ENCODE measurements at places on chromosomes 3 and 15.

DNA sequence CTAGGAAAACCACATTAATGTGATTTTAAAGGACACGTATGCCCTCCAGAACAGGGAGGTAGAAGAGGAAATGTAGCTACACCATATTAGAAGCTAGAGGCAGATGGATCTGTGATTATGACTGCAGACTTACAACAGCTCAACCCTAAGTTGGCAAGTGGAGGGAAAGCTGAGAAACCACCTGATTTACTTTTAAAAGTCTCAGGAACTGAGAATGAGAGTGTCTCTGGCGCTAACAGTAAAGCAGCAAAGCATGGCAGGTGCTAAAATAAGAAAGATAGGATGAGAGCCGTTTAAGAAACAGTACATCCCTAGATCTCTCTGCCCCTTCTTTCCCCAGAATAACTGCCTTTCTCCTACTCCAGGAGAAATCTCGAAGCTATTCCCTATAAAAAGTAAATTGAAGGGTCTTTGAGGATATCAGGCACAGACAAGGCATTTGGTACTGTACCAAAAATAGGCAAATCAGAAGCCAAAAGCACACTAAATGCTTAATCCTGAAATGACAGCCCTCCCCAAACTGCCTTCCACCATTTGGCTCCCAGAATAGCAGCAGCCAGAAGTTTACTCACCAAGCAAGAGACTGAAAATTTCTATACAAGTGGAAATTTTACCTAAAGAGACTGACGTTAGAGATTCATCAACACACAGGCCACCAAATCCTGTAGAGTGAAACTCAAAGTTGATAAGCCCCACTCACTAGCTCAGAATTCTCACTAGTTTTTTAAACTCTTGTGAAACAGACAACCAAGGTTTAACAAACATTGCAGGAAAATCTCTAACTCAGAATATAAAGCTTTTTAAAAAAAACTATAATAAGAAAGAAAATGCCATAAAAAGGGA is 34.3 kb upstream of the PARP14 start:
- DNase-seq, result no peak

- no peak for DNase-seq
These were observed 28.6 kb downstream of the EHD4 start for GRCh38 chr15:41943543-41944312.

- DNase-seq, result no peak
These were observed 57.6 kb upstream of the APEH start for GRCh38 chr3:49616491-49616941.

DNA sequence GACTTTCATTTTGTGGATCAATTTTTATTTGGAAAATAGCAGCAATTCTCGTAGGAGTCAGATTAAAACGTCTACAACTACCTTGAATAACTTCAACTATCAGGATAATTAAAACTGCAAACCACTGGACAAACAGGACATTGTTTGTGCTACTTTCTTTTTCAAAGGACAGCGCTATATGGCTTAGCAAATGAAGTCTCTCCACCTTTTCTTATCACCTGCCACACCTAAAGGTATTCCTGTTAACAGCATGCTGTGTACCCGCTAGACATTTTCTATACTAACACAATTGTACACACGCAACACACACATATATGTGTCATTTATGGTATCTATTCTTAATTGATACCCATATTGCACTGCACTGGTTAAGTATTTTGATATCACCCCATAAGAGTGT is 19.2 kb downstream of the MNS1 start:
- DNase-seq, result no peak

- DNase-seq, result no peak
These were observed 5.1 kb upstream of the KLHL6 start for GRCh38 chr3:183560607-183561006.

GRCh38 chr15:100134089-100134583 is 207.6 kb downstream of the ADAMTS17 start:
- DNase-seq, result no peak

DNA sequence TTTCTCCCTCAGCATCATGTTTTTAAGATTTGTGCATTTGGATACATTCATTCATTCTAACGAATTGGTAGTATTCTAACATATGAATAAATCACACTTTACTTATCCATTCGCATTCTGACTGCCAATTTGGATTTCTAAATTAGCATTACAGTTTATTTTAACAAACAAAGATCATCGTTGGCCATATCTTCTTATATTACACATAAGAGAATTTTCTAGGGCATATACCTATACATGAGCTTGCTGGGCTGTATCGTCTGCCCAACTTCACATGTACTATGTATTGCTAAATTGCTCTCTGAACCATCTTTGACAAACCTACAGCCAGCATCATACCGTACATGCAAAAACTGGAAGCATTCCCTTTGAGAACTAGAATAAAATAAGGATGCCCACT is 265.8 kb upstream of the PPP2R3A start:
- DNase-seq, result no peak

GRCh38 chr3:194450341-194450740 is 36.5 kb downstream of the ATP13A3 start:
- no peak for DNase-seq

- DNase-seq, result no peak
These were observed 21.8 kb downstream of the CD200 start for GRCh38 chr3:112354642-112355306.

- no peak for DNase-seq
These were observed 175.1 kb upstream of the ATP11B start for GRCh38 chr3:182618085-182618732.

GRCh38 chr3:72185549-72186399 is 400.8 kb upstream of the PROK2 start:
- no peak for DNase-seq

DNA sequence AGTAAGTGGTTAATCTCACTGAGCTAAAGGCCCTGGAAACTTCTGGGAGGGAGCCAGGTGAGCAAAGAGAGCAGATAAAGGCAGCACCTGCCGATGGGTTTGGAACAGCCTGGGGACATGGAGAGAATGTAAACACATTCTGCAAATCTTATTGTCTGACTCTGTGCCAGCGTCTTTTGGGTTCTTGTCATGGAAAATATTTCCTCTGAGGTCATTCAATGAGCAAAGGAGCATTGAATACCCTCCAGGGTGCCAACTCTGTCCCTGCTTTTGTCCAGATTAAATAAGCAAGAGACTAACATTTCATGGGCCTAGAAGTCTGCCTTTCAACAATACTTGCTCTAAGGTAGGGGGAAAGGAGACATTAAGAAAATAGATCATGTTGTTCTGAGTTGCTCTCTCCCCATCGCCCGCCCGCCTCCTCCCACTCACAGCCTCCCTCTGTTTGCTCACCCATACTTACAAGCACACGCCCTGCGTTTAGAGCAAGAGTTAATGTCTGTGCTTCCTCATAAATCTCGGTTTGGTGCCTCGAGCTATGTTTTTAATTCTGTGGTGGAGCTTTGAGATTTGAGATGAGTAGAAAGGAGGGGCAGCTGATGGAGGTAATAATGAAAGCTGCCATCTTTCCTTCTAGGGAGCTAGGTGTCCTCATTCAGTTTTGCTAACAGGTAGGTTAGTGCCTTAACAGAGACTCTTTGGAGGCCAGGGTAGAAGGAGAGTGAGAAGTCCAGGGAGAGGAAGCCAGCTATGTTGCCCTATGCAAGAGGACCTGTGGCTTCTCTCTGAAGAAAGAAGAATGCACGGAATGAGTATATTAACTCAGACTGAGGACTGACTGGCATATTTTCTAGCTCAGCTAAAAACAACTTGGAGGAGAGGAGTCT is 132.9 kb downstream of the TPRG1 start:
- DNase-seq, result no peak

DNA sequence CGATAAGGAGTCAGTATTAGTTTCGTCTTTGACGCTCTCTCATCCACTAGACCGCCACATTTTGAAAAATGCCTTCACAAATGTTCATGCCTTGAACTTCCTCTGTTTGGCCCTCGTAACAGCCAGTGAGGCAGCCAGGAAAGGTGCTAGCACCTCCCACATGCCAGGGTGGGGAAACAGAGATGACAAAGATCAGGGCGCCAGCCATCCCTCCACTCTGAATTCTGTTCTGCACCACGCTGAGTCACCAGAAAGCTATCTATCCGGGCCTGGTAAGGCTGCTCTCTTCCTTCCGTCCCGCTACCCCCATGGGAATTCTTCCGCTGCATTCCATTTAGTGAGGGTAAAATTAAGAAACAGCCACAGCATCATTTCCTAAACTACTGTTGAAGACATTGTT is 31.3 kb upstream of the BCL2L10 start:
- no peak for DNase-seq

- DNase-seq, result no peak
These were observed 12.5 kb downstream of the RBM5 start for GRCh38 chr3:50100956-50101845.

GRCh38 chr15:73330206-73331051 is 38.3 kb downstream of the HCN4 start:
- no peak for DNase-seq

DNA sequence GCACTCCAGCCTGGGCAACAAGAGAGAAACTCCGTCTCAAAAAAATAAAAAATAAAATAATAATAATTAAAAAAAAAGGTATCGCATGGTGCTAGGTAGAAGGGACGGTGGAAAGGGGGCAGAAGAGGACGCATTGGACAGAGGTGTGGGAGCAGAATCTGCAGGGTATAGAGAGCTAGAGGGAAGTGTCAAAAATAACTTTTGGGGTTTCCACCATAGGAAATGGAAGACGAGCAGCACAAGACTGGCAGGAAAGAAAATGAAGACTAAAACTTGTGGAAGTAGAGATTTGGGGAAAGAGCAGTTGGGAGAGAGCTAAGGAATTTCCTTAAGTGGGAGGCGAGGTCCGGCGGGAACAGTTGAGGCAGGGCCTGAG is 585 bp upstream of the MKRN2 start:
- DNase-seq, result no peak

DNA sequence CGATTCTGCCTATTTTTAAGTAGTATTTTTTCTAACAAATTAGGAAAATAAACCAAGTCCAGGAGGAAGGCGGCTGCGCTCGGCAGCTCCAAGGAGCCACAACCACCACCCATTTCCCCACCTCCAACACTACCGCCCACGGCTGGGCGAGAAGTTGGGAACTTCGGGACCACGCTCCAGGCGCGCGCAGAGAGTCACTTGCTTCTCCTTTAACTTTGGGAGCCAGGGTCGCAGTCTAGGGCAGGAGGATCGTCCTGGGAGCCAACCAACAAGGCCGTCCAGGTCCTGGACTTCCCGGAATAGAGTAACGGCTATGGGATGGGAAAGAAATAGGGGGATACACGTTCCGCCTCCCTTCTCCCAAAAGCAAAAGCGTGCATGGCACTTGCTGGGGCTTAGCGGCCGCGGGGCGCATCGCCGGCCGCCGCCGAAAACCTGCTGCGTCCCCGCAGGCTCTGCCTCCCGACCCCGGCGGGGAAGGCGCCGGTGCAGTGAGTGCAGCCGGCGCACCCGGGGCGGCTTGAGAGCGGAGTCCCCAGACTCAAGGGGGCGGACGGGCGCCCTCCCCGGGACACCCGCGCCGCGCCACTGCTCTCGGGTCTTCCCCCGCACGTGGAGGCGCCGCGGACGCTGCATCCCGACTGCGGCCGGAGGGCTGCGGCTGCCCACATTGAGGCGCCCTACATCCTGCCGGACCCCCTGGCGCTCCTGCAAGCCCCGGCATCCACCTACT is 699 bp downstream of the MEGF11 start:
- no peak for DNase-seq

- no peak for DNase-seq
These were observed 25.4 kb downstream of the ALS2CL start for GRCh38 chr3:46668116-46668515.

- DNase-seq, result no peak
These were observed 436.9 kb upstream of the TGFBR2 start for GRCh38 chr3:30169487-30169886.

DNA sequence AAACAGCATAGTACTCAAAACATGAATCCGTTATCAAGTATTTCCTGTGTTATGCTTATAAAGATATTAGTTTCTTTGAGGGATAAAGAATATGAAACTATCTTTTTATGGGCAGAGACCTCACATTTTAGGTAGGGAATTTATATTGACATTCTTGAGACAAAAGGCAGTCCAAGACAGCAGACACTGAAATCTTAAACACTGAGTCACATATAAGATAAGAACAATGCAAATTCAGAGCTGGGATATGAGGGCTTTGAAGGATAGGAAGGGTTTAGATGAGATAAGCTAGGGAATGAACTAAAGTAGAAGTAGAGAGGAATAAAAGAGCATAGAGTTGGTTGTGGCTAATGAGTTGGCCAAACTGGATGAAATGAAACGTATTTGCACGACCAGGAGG is 58.4 kb downstream of the ASTE1 start:
- no peak for DNase-seq

GRCh38 chr3:135915206-135915605 is 50.3 kb upstream of the PPP2R3A start:
- no peak for DNase-seq

GRCh38 chr3:49867871-49868321 is 1.8 kb downstream of the CAMKV start:
- DNase-seq, result no peak

DNA sequence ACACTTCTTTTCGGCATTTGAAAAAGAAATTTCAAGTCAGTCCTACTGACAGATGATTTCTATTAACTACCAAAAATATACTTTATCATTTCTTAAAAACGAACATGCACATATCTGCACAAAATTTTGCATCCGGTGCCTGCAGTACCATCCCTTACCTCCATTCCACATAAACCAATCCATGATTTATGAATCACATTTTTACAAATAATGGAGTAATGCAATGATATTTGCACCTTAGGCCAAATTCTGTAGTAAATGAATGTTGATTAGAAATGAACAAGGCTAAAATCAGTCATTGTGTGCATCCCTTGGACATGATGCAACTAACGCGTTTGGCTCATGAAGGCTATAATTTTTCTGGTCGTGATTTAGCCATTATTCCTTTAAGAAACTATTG is 46.5 kb downstream of the ROBO2 start:
- no peak for DNase-seq

- no peak for DNase-seq
These were observed 25.5 kb downstream of the RLBP1 start for GRCh38 chr15:89195836-89196235.

DNA sequence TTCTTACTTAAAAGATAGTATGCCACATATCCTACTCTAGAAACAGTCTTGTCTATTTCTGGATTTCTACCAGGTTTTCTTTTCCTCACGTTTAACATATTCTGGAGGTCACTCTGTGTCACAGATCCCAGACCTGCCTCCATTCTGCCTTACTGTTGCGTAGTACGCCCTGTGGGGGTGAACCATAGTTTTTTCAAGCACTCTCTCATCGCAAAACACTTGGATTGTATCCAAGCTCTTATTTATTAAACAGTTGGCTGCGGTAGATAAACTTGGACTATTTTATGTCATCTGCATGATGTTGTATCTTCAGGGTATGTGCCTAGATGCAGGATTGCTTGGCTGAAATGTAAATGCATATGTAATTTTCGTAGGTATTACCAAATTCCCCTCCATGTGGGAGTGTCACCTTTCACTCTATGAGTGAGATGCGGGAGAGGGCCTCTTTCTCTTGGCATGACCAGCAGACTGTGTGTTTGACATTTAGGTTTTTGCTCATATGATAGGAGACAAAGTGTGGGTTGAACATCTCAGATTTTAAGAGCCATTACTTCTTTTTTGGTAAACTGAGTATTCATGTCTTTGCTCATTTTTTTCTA is 55.8 kb downstream of the ABTB1 start:
- DNase-seq, result no peak

- no peak for DNase-seq
These were observed 17.5 kb downstream of the SEMA7A start for GRCh38 chr15:74415966-74416916.

- DNase-seq, result no peak
These were observed 14.0 kb downstream of the ABHD6 start for GRCh38 chr3:58251631-58252035.

- DNase-seq, result no peak
These were observed 108.8 kb downstream of the LRRK1 start for GRCh38 chr15:101027920-101028319.
